HTR-8/SVneo (cell line): ENCODE measurements at places on chromosomes 3 and 15.

DNA sequence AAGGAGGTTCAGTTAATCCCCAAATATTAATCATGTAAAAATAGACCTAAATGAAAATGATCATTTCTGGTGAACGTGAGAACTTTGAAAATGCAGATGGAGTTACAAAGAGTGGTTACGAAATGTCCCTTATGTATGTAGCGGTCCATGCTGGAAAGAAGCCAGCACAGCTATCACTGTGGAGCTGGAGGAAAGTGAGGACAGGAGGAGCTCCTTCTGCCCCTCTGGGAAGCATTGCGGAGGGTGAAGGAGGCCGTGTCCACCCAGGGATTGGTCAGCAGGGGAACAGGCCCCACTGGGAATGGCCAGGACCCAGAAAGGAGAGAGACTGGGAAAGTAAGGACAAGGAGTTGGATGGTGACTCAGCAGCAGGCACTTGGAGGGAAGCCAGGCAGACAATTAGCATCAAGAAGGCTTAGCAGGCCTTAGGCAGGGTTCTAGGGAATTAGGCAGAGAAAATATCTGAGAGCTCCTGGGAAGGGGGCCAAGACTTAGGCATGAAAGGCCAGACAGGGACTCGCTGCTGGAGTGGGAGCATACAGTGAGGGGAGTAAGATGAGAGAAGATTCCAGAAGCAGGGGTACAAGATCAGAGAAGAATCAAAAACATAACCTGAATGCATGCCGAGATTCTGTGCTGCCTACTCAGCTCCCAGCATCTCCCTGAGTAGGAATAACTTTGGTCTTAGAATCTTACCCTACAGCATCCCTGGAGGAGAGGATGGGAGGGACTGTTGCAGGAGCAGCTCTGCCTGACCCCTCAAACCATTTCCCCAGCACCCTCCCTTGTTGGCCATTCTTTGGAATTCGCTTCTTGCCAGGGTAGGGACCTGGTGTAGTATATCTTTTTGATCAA, 171.0 kb upstream of the UMPS start:
- peak; percentile 83 for DNase-seq

GRCh38 chr15:59281699-59282098, 75.1 kb downstream of the LDHAL6B start:
- no peak for DNase-seq

DNA sequence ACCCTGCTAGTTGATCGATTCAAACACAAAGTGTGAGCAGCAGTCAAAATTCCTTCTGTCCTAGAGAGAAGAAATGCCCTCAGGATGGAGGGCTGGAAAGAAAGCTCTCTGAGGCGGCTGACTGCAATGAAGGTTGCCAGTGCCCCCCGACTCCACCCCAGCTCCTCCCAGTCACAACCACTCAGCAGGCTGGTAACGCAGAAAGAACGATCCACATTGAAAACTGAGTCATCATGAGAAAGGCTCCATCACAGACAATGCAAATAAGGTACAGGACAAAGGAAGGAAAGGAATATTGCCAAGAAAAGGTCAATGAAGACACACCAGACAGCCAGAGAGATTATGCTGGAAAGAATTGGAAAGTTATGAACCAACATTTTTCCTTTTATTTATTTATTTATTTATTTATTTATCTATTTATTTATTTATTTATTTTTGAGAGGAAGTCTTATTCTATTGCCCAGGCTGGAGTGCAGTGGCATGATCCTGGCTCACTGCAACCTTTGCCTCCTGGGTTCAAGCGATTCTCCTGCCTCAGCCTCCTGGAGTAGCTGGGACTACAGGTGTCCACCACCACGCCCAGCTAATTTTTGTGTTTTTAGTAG, 17.4 kb upstream of the VGLL4 start:
- no peak for DNase-seq

- no peak for DNase-seq
Measured at GRCh38 chr3:126167566-126167965, 12.8 kb downstream of the ALDH1L1 start.

- no peak for DNase-seq
Measured at GRCh38 chr3:112610121-112610520, 30.8 kb downstream of the CCDC80 start.

- no peak for DNase-seq
Measured at GRCh38 chr3:24155276-24155675, 210.2 kb downstream of the NR1D2 start.

DNA sequence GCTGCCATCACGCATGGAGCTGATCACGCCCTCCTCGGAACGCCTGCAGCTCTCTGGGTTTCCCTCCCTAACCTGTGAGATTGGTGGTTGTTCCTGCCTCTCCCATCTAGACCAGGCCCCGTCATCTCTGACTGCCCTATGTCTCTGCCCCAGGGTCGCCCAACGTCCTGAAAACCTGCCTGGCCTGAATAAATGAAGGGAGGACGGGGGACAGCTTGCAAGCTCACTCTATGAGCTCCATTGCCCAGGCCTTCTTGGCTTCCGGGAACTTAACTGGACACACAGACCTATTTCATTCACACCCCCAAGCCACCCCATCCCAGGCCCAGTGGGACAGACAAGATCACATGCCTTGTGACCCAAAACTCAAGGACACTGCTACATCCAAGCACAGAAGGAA, 274.2 kb downstream of the XXYLT1 start:
- no peak for DNase-seq

DNA sequence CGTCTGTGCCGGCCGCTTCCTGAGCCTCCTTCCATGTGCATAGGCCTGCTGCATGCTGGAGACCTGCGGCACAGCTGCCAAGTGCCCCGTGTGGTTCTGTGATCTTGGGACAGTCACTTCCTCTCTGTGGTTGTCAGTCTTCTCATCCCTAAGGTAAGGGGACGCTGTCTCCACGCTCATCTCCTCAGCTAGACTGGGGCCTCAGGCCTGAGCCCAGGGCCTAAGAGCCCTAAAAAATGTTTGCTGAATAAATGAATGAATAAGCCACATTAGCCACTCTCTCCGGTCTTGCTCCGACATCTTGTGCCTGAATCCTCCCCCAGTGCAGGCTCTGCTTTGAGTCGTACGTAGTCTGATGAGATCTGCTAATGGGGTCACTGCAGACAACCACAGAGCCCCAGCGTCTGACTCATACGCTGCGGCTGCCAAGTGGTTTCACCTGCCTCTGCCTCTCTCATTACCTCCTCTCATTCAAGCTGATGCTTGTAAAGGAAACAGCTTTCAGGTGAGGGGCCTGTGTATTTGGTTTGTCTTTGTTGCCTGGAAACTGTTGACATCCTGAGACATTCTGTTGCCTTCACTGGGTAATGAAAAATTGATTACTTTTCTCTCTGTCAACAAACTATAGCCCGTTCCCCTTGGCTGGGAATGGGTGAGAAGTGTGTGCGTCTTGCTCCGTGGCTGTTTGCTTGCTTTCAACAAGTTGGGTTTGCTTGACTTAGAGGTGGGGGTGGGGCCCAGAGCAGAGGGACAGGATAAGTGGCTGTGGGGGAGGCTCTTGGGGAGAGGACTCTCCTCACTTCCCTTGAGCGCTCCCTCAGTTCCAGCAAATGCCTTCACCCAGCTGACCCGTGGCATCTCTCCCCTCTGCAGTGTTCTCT, 15.9 kb downstream of the RPLP1 start:
- no peak for DNase-seq

GRCh38 chr15:70358871-70359647, 261.3 kb upstream of the TLE3 start:
- no peak for DNase-seq

DNA sequence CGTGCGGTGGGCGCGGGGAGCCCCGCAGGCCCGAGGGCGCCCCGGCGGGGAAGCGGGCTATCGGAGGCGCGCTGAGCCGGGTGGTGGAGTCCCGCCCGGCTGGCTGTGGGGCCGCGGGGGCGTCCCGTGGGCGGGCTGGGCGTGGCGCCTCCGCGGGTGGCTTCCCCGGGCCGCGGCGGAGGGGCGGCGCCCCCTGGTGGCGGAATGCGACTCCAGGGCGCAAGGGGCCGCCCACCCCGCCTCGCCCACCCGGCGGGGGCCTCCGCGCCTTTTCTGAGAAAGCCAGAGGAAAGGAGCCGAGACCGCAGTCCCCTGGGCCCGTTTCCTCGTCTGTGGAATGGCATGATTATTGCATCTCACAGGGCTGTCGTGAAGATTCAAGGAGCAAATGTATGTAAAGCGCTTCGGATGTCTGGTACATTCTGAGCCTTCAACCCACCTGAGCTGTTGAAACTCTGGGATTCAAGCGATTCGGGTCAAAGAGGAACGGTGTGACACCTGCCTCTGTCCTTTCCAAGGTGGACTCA, 31.9 kb upstream of the RAB6B start:
- DNase-seq = peak; percentile 62

DNA sequence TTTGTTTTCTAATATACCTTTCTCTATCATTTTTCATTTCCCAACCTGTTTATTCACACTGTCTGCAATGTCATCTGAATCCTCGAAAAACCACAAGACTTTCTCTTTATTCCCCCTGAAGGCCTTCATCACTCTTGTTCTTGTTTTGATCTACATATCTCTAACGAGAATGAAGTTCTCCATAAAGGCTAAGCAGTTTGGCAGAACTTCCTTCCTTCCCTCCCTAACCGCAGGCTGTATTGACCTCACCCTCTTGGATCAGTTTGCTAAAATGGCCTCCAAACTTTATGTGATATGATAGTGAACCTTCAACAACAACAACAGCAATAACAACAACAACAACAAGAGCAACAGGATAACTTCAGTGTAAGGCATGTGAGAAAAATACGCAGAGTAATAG, 392.8 kb downstream of the TIGIT start:
- DNase-seq = no peak

GRCh38 chr15:51004103-51004551, 90.6 kb downstream of the TNFAIP8L3 start:
- DNase-seq = no peak

- DNase-seq = no peak
Measured at GRCh38 chr15:67660446-67660845, 117.9 kb downstream of the MAP2K5 start.

GRCh38 chr3:182710557-182711157, 82.6 kb upstream of the ATP11B start:
- DNase-seq = peak; percentile 34

DNA sequence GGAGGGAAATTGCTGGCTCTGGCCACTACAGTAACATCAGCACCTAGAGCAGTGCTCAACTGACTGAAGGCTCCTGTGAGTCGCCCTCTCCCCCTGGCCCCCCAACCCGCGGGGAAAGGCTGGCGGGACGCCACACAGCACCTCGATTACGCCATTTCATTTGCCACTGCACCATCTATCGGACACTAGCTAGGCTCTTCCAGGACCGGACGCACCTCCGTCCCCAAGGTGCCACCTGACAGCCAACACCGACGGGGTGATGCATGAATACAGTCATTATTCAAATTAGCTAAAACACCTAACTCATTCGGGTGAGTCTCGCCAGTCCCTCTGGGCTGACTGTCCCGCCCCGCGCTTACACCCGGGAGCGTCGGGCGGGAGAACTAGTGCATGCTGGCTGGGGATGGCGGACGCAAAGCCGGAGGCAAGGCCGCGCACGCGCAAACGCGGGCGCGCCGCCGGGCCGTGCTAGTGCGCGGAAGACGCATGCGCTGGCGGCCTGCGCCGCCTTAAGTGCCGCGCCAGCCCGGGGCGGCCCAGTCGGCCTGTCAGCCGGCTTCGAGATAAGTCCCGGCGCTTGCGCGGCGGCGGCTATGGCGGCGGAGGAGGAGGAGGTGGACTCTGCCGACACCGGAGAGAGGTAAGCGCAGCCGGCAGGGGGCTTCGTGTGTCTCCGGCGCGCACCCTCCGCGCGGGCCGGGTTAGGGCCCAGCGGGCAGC, at the start of gene ABHD5:
TSS of gene ABHD5 (plus strand) at position 539 of the 720 bp plus-strand sequence. CDS start at position 594, 55 bp downstream.
- peak; percentile 88 for DNase-seq

DNA sequence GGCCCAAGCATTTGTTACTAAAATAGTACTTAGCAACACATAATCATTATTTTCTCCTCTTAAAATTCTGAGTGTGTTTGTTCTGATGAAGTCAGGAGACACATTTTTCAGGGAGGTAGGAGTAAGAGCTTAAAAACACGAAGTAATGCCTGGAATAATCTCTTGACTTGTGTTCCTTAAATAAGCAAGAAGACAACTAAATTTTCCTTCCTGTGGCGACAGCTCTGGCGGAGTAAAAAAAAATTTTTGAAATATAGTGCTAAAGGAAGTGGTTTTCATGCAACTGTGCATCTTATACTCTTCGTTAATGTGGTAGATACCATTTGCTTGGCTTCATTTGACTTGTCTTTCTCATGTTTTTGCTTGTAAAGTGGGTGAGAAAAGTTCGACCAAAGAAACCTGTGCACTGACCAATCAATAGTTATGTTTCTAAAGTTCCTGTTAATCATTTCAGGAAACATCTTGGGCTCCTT, 11.1 kb upstream of the MBNL1 start:
- DNase-seq = no peak

GRCh38 chr3:49794926-49795905, 4.5 kb downstream of the CDHR4 start:
- no peak for DNase-seq

DNA sequence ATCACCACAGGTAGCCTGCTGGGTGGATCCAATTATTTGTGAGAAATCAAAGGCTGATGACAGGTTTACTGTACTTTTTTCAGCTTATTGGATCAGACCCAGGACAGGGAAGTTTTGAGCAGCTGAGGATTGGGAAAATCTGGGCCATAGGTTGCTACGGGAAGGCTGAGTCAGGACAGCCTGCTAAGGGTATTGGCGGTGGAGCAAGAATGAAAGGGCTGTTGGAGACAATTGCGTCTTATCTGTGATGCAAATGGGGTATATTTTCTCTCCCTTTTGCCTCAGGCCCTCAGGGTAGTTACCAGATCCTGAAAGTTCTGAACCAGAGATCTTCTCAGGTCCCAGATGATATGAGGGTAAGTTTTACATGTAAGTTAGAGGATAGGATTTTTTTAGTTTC, 317.7 kb downstream of the EDEM1 start:
- DNase-seq = no peak

DNA sequence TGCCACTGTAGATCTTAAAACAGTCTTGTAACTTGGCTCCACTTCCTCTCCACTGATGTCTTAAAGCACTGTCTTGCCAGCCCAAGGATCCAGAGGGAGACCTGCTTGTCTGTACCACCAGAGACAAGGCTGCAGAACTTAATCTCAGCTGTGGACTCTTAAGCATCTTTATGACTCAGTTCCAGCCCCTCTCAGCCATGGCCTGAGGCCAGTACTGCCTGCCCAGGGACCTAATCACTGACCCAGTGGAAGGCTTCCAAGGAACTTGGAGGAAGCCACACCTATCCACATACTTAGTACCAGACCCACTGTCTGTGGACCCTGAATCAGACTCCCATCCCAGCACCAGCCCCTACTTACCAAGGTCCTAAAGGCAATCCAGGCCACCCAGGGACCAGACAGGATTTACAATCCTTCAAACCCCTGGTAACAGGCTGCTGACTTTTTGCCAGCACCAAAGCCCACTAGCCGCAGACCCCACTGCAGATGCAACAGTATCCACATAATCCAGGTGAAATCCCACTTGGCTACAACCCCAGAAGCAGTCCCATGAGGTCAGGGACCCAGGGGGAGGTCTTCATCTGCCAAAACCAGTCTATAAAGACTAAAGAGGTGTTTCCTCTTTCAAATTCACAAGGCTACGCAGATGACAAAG, 41.9 kb upstream of the PRR20G start:
- DNase-seq = no peak

- no peak for DNase-seq
Measured at GRCh38 chr3:54836871-54837270, 91.0 kb downstream of the LRTM1 start.

GRCh38 chr3:126855374-126855773, 127.5 kb upstream of the PLXNA1 start:
- no peak for DNase-seq
